ENCODE measurements at places on chromosomes 7 and 10.

DNA sequence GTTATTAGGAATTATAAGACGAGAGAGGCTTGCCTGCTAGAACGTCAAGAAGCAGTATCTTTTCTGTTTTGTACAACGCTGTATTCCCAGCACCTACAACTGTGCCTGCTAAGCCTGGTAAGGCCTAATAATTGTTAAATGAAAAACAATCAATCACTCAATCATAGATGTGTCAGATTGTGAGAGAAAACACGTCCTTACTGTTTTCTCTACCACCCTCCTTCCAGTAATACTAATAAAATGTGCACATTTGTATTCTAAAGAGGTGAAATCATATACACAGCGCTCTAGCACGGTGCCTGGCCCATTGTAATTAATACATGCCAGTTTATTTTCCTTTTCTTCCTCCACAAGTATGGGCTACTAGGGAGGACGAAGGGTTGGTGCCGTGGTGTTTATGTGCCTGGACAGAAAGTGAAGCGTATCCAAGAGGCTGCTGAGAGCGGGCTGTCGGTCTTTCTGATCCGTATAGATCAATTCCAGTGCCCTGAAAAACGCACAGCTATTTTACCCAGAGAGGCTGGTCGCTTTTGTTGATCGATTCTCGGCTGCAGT lies 1.5 kb upstream of the AUTS2 start:
- no peak for DNase-seq

GRCh38 chr7:3544202-3544601 lies 243.2 kb downstream of the SDK1 start:
- no peak for DNase-seq

DNA sequence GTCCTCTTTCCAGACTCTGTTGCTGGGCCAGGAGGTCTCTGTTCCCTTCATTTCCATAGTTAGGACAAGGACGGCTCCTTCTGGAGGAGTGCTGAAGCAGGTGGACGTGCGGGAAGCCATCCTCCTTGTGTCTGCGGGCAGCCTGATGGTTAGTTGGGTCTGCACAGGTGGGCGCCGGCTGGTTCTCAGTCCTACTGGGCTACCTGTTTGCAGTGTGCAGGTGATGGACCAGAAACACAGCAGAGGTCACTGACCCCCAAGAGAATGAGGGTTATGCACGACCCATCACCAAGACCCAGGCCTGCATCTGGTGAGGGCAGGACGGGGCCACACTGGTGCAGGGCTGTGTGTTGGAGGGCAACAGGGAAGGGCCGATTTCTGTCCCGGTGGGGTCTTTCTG lies 7.8 kb downstream of the RARRES2 start:
- DNase-seq: no peak

DNA sequence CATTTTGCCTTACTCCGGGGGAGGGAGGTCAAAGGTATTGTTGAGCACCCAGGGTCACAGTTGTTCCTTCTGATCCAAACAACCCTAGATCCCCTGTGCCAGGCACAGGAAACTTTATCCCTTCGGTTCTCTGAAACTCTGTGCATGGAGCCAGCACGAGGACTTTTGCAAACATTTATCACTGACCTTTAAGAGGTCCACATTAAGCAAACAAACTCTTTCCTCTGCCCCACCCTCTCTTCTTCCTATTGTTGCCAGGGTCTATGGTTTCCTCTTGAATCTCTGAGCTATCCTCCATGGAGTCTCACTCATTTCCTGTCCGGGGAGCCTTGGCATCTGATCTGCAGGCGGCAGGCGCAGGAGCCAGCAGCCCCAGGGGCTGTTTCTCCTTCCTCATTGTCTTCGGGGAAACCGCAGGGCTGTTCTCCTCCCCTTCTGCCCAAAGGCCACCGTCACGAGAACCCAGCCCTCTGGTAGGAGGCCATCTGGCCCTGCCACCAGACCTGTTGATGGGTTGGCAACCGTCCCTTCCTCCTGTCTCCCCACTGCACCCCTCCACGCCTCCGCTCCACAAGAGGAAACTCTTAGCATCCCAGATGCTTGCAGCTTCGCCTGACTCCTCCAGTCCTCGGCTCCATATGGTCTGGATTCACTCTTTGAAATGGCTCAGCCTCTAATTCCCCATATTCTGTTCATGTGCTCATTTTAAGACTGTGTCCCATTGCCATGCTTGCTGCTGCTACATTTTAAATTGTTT lies 327.3 kb upstream of the NRP1 start:
- DNase-seq: no peak

- no peak for DNase-seq
Observed at GRCh38 chr7:37349979-37350590, 98.6 kb downstream of the ELMO1 start.
